ENCODE measurements at places on chromosomes 16 and 17.

DNA sequence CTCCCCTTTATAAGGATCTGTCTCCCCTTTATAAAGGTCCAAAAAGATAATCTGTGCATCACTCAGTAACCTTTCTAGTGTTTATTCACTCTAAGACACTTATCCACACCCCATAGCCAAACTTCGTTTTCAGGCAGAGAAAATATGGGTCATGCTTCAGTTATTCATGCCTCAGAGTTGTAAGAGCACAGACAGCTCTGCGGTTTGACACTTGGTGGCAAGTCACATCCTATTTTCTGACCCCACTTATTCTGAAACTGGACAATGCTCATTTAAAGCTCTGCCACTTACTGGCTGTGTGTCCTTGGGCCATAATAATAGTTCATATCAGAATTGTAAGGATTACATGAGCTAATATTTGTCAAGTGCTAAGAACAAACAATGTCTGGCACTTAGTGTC, 2.0 kb upstream of the KRTAP2-1 start:
- no peak for DNase-seq

GRCh38 chr17:56699186-56699894, 105.8 kb downstream of the NOG start:
- no peak for DNase-seq

DNA sequence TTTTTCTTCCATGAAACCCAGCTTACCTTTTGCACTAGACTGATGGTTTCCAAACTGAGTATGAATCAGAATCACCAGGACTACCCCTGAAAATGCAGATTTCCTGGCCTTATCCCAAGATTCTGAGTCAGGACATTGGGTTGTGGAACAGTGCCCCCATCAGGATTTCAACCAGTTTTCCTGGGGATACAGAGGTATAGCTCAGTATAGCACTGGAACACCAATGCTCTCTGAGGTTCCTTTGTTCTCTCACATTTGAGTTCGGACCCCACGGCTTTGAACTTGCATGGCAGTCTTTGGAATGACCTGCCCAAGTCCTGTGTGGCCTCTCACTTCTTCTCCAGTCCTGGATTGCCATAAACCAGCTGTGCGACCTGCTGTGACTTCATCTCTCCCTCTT, 12.8 kb upstream of the CCL8 start:
- no peak for DNase-seq

GRCh38 chr16:89519881-89520280, 11.7 kb downstream of the SPG7 start:
- DNase-seq, result no peak

GRCh38 chr17:78120971-78121800, 7.4 kb downstream of the TMC6 start:
- DNase-seq, result peak; percentile 39

- no peak for DNase-seq
Measured at GRCh38 chr17:39231091-39231561, 5.4 kb upstream of the STAC2 start.

DNA sequence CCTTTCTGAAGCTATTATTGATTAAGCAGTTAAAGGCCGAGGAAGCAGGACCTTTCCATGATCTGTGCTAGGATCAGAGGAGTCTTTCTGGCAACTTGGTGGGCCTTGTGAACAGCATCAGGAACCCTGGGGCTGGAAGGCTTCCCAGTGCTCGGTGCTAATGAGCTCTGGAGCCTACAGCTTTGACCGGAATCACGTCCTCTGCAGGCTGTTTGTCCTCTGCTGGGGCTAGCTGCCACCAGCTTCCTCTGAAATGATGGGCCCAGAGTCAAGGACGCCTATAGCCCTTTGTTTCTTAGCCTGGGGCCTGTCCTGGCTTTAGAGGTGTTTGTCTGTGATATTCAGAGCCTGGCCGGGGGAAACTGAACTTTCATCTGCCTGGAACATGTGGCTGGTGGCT, 111.6 kb downstream of the SHISA9 start:
- DNase-seq, result no peak

- DNase-seq, result peak; percentile 7
Measured at GRCh38 chr17:51764387-51764971, 394.0 kb downstream of the CA10 start.

DNA sequence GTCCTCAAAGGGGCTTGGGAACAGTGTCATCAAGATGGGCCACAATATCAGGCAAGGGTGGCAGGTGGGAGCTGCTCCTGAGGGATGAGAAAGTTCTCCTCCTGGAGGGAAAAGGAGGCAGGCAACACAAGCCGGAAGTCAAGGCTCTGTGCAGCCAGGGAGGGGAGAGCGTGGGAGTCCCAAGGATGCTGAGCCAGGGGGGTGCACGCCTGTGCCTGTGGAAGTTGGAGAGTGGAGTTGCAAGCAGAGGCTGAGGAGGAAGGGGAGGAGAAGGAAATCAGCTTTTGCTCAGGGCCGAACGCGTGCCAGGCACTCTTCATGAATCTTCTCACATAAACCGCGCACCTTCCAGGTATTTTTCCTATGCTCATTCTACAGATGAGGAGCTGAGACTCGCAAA, 7.4 kb upstream of the SLC13A2 start:
- no peak for DNase-seq

GRCh38 chr16:22314661-22315626, 17.7 kb downstream of the POLR3E start:
- DNase-seq, result no peak

DNA sequence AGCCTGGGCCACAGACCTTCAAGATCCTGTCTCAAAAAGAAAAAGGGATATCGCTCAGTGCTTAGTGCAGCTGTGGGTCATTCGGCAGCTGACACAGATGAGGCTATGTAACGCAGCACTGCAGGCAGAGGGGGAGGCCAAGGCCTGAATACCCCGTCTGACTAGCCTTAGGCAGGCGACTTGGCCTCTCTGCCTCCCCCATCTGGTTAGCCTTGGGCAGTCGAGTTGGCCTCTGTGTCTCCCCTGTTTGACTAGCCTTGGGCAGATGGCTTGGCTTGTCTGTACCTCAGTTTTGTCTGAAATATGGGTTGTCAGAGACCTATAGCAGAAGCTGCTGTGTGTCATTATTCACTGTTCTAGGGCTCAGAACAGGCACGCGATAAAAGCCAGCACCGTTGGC, 10.0 kb downstream of the SPATA33 start:
- DNase-seq, result no peak

DNA sequence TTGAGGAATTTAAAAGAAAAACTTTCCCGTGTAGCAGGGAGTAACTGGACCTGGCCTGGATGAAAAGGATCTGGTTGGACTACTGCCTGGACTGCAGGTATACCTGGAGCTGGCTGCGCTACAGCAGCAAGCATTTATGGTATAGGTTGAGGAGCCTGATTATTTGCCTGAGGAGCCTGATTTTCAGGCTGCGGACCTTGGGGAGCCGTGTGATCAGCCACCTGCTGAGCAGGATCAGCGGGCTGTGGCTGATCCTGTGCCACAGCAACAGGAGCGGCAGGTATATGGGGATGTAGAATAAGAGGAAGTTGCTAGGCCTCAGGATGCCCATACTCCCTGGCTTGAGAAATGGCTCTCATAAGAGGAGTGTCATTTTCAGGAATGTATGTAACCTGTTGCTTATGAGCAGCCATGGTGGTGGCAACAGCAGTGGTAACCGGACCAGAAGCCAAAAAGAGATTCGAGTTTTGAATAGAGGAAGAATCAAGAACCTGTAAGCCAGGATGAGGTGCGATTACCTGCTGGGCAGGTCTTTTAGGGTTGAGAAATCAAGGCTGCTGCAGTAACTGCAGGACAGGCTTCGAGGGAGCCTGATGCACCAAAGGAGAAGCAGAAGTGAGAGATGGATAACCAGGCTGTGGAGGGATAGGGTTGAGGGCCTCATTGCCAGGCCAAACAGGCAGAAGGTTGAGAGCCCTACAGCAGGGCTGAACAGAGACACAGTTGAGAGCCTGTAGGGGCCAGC, 60.9 kb upstream of the ARL4D start:
- no peak for DNase-seq

Data from T follicular helper cell (primary cell).